ENCODE measurements at places on chromosomes 2 and 18.

GRCh38 chr18:24346254-24346653 lies 51.4 kb downstream of the OSBPL1A start:
- DNase-seq, result no peak

GRCh38 chr2:120829633-120830025 lies 94.0 kb downstream of the GLI2 start:
- DNase-seq, result no peak

- DNase-seq, result no peak
Measured at GRCh38 chr2:224638301-224638823, 53.2 kb upstream of the CUL3 start.

- no peak for DNase-seq
Measured at GRCh38 chr2:12168354-12168753, 421.9 kb downstream of the LPIN1 start.

GRCh38 chr2:175576270-175576669 lies 394.8 kb upstream of the ATP5MC3 start:
- no peak for DNase-seq

GRCh38 chr2:95345081-95345562 lies 48.0 kb downstream of the KCNIP3 start:
- DNase-seq, result no peak

DNA sequence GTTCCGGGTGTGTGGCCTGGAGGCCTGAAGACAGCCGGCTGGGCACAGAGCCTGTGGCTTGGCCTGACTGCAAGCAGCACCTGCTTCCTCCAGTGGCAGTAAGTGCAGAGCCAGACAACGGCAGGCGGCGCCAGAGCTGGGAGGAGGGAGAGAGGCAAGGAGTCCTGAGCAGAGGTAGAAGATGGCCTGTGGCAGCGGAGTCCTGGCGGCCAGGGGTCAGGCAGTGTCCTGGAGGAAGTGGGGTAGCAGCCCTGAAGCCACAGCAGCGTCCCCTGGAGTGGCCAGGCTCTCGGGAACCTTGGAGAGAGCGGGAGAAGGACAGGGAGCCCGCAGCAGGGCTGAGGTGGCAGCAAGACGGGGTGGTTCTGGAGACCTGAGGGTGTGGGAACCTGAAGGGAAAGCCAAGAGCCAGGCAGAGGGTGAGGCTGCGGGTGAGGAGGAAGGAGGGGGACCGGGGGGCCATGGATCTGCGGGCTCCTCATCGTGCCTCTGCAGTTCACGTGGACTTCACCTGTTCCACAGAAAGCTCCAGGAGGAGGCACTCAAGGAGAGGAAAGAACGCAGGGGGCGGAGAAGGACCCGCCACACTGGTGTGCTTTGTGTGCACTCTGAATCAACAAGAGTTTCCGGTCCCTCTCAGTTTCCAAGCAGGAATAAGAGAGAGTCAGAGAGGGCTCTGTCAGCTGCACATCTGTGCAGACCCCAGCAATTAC lies 85.9 kb downstream of the USP40 start:
- peak; percentile 90 for DNase-seq

DNA sequence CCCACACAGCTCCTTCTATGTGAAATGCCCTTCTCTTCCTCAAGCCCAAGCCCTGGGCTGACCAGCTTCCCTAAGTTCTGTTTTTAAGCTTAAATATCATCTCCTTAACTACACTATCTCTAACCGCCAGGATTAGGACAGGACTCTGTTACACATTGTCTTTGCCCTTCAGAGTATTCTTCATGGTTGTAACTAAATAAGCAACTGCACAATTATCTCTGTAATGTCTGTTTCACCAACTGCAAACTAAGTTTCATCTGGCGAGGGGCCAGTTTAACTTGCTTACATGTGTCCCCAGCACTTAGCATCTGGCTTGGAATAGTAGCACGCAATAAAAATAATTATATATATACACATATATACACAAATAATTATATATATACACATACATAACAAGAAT lies 1.1 kb upstream of the ERMN start:
- DNase-seq, result peak; percentile 73

- DNase-seq, result no peak
Measured at GRCh38 chr2:132009874-132010521, 151.8 kb downstream of the ANKRD30BL start.

DNA sequence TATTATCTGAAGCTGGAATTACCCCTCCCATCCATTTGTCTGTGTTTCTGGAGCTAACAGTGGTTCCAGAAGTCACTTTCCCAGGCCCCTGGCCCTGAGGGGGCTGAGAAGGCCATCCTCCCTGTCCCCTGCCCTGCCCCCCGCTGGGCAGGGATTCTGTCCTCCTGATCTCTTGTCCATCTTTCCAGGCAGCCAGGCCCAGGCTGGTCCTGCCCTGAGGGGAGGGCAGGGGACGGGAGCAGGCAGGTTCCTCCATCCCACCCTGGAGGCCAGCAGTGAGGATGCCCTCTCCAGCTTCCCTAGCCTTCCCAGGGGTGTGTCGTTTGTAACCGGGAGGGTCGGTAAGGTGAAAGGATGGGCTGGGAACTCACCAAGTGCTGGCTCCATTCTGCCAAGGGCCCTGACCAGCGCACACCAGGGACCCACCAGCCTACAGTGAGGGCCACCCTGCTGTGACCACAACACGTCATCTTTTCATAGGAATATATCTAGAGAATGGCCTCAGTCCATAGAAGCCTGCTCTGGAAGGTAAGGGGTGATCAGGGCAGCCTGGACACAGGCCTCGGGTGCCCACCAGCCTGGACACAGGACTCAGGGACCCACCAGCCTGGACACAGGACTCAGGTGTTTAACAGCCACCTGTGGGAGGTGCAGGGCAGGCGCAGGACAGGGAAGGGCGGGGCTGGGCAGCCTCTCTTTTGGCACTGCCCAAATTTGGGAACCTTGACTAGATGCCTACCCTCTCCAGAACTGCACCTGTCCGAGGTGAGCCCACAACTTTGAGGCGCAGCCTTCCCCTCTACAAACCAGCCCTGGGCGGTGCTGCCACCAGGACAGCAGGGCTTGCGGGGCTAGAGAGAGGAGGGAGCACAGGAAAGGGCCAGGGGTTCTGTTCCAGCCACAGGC lies 35.8 kb upstream of the GPC1 start:
- no peak for DNase-seq

DNA sequence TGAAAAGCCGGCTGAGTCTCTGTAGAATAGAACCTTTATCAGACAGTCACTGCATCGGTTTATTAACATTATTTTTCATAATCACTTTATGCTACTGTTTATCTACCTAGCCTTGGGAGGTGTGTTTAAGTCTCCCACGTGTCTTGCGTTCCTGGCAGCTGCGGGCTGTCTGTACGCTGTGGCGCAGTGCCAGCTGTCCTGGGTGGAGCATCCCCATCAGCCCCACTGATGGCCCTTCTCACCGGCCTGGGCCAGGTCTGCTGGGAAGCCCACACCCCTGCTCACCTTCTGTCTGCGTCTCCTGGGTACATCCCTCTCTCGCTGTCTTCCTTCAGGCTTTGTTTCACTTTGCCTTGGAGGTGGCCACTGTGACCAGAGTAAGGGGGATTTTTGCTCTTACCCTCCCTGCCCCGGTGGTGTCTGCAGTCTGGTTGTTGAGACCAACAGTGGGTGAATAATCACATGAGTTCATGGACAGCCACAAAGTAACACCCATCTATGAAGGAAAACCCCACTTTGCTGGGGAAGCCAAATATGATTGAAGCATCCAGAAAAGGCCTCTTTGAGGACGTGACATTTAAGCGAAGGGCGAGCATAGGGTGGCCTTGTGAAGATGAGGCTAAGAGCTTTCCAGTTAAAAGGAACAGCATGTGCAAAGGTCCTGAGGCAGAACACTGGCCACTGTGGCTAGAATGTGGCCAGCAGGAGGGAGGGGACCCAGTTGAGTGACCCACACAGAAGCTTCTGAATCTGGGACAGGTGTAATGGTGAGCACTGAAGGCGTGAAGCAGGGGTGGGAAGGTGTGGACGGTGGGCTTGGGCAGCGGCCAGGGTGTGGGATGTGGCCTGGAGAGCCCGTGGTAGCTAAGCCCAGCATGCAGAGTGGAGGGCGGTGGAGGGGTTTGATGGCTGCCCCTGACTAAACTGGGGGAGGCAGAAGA lies 41.7 kb downstream of the RAMP1 start:
- peak; percentile 29 for DNase-seq

DNA sequence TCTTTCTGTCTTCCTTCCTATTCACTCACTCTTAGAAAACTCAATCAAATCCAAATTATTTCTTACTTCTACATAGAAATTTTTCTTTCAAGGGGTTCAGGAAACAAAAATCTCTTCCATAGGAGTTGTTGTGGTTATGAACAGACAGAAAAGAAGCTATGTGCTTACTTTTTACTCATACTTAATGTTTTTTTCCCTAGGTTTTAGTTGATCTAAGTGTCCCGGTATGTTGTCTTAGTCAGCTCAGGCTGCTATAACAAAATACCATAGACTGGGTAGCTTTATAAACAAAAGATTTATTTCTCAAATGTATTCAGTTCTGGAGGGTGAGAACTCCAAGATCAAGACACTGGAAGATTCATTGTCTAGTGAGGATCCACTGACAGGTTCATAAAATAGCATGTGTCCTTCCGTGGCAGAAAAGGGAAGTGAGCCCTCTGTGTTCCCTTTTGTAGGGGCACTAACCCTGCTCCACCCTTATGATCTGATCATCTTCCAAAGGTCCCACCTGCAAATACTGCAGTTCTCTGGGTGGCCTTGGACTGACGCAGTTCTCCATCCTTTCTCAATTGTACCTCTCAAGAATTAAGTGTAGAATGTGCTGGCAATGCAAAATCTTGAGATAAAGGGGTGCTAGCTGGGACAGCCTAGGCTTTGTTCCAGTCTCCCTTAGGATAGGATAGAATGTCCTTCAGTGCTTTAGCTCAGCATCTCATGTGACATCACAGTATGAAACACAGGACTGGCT lies 14.4 kb upstream of the VRK2 start:
- DNase-seq, result no peak

DNA sequence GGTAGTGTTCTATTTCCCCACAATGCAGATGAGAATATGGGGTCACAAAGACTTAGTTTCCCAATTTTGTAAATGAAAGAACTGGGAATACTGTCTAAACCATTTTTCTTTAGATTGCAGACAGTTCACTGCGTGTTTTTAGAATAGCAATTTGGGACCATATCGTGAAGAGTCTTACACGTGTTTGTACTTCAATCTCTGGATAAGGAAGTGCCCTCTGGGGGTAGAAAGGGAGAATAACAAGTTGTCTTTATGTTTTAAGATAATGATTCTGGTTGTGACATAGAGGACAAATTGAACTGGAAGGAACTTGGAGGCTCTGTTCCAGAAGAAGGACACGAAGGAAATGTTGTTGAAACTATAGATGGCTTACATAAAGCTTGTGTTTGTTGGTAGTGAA lies 457.7 kb downstream of the CBLN2 start:
- peak; percentile 25 for DNase-seq

DNA sequence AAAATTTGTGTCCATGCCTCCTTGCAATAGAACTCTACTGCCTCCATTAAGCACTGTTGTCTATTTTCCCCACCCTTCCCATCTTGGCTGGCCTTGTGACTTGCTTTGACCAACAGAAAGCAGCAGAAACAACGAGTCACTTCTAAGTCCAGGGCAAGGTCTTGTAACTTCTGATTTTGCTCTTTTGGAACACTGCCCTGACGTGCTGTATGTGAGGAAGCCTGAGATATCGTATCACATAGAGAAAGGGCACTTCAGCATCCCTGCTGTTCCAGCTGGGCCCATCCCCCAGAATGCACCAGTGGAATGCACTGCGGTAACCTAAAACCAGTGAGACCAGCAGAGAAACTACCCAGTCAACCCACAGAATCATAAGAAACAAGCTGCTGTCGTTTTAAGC lies 28.1 kb downstream of the NCKAP1 start:
- DNase-seq, result peak; percentile 83

GRCh38 chr2:54941248-54941984 lies 108.8 kb downstream of the RTN4 start:
- DNase-seq, result no peak

GRCh38 chr2:18440141-18440661 lies 120.3 kb downstream of the RDH14 start:
- DNase-seq, result no peak

- no peak for DNase-seq
Measured at GRCh38 chr18:76805221-76805620, 17.1 kb upstream of the ZNF236 start.

DNA sequence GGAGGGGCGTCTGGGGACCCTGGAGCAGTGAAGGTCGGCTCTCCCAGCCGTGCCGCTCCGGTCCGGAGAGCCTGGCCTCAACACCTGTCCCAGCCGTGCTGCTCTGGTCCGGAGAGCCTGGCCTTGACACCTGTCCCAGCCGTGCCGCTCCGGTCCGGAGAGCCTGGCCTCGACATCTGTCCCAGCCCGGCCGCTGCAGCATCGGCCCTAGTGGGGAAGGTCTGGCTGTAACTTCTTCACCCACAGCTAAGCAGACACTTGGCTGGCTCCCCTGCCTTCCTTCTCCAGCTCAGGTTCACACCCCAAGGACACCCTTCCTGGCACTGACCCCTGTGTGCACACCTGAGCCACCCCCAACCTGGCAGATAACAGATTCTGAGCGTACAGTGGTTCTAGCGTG lies 4.6 kb downstream of the KCNG2 start:
- DNase-seq, result no peak

- no peak for DNase-seq
Measured at GRCh38 chr2:109126501-109126860, 2.5 kb upstream of the SH3RF3 start.

DNA sequence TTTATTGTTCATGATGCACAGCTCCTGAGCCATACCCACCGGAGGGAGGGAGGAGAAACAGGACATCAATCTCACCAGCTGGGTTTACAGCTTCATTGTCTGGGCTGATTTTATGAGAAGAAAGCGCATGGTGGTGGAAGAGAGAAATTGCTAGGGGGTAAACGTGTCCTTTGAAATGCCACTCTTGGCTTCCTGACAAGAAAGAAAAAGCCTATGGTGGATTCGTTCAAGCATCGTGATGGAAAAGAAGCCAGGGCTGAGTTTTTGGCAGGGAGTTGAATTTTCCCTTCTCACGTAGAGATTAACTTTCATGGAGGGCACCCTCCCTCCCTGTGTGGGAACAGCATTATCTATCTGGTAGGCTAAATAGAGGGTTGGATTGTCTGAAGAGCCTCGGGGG lies 502.0 kb downstream of the SLC4A3 start:
- peak; percentile 45 for DNase-seq

DNA sequence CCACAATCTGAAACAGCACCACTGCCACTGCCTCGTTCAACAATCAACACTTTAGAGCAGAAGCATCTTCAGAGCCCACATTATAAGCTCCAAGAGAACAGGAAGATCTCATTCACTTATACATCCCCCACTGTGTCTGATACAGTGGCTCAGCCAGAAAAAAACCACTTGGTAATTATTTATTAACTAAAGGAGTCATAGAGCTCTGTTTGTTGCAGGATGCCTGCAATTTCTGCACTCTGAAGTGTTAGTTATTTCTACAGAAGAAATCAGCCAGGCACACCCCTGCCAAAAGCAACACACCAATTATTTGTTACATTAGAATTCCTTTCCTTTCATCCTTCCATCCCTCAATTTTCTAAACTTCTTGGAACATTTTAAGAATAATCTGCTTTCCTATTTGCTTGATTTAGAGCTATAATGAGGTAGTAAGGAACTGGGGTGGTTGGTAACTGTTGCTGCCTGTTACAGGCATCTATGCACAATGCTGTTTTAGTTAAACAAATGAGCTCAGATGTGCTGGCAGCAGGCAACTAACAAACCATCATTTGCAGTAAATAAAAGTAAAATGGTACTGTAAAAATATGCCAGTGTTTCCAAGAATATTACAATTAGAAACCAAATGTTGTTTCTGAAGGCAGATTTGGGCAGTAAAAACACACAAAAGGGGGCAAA lies 59.9 kb downstream of the DYM start:
- DNase-seq, result peak; percentile 16

Measured in tongue (tissue), 3 donors.